ENCODE measurements at places on chromosomes 5 and 9. TPM values are rescaled to one million over a fixed set of nuclear protein-coding genes. Genes with fewer than 3 reads are reported as not detected.
A peak's percentile ranks its signal among the peaks of the same experiment; 100 is the strongest.

The TCF7 gene
- total RNA-seq: 42.2 TPM

The TAF11L10 gene
- total RNA-seq: not detected

The PRLR gene
- total RNA-seq: not detected

The PGM5 gene
- not detected for total RNA-seq

The INSL6 gene
- total RNA-seq: not detected

The LVRN gene
- 1.9 TPM for total RNA-seq

The LCN12 gene
- 0.54 TPM for total RNA-seq

The NPR2 gene
- 11.1 TPM for total RNA-seq

The TICAM2 gene
- 3.6 TPM for total RNA-seq

The INPP5E gene
- total RNA-seq: 14.2 TPM

The TRIP13 gene
- total RNA-seq: 18.3 TPM

The URM1 gene
- total RNA-seq: 41.4 TPM

The GMCL2 gene
- total RNA-seq: not detected

The FABP6 gene
- 0.87 TPM for total RNA-seq

The ADAMTS2 gene
- not detected for total RNA-seq

DNA sequence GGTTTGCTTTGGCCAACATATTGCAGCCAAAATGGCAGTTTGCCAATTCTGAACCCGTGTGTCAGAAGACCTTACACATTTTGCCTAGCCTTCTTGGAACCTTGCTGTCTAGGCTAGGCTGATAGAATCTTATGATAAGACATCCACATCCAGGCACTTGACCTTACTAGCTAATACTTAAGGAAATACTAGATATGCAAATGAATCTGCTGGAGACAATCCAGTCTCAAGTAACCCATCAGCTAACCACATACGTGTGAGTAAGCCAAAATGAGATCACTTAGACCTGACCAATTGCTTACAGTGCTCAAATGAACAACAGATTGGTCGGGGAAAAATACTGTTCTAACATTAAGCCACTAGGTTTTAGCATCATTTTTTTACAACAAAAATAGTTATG, 1504.6 kb upstream of the CDH9 start:
- no peak for ATAC-seq

- no peak for ATAC-seq
Observed at GRCh38 chr9:80649001-80649420, 1040.3 kb downstream of the TLE1 start.

DNA sequence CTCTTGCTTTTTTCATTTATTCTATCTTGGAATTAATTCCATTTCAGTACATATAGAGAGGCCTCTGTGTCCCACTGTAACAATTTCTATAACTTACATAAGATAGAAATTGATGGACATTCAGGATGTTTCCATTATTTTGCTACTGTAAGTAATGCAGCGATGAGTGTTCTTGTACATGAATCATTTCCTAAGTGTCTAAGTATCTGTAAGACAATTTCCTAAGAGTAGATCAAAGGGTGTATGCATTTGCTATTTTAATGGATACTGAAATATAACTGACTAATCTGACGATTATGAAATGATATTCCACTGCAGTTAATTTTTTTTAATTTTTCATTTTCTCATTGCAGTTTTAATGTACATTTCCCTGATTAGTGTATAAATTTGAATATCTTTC, 23.0 kb upstream of the RBM22 start:
- ATAC-seq: no peak

DNA sequence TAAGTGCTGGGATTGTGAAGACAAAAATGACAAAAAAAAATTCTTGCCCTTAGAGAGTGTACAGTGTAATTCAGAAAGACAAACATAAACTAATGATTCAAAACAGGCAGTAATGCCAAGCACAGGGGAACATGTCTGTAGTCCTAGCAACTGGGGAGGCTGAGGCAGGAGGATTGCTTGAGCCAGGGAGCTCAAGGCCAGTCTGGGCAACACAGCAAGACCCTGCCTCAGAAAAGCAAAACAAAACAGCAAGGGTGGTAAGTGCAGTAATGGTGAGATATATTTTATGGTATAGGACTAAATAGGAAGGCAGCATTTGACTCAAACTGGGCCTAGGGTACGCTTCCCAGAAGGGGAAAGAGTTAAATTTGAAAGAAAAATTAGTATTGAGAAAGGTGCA, 18.9 kb downstream of the FREM1 start:
- no peak for ATAC-seq

- ATAC-seq: no peak
Observed at GRCh38 chr5:137097203-137097602, 401.9 kb downstream of the SPOCK1 start.

GRCh38 chr9:104903609-104904008, 24.3 kb downstream of the ABCA1 start:
- ATAC-seq: no peak

DNA sequence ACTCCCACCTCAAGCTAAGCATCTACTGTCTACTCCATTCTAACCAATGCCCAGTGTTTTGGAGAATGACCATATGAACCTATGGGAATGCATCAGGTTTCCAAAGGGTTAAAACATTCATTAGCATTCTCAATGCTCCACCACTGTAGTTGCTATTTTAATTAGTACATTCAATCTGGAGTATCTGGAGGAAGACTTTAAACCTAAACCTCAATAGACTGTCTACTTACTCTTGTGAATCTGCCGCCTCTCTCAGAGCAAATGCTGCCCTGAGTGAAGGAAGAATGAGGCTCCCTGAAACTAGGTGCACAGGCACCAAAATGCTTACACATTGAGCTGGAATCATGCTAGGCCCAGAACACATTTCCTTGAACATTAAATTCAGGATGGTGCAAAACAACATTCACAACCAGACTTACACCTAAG, 2.0 kb downstream of the ENC1 start:
- ATAC-seq: no peak

- ATAC-seq: no peak
Observed at GRCh38 chr9:99387431-99387830, 165.3 kb downstream of the SEC61B start.

DNA sequence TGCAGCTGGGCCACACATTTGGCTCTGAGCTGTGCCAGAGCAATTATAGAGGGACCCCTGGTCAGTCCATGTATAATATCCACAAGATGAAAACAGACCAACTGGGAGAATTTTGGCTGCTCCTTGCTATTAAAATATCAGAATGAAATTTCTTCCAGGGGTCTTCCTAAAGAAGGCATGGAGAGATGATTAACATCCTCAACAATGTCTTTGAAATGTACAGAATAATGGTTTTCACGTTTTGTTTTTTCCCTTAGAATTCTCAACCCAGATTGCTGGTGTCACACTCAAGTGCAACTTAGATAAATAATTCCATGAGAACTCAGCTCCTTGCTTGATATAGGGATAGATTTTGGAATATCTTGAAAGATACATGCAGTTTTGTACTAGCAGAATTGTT, 148.3 kb upstream of the SLC24A2 start:
- ATAC-seq: no peak

DNA sequence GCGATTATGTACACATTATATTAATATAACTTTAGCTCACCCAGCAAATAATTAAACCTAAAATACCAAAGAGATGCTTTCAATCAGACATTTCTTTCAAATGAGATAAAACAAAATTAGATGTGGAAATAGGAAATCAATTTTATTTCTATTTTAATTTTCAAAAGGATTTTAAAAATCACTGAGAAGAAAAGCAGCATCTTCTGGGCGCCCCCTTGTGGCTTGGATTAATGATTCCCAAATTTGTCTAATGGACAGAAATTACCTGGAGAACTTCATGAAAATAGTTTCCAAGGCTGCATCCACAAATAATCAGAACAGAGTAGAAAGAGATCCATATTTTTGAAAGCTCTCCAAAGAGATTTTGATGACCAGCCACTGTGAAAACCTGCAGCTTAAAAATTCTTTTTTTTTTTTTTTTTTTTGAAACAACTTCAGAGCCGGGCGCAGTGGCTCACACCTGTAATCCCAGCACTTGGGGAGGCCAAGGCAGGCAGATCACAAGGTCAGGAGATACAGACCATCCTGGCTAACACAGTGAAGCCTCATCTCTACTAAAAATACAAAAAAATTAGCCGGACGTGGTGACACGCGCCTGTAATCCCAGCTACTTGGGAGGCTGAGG, 50.9 kb upstream of the CEMIP2 start:
- ATAC-seq: no peak

- ATAC-seq: no peak
Observed at GRCh38 chr9:117409321-117409720, 5.5 kb downstream of the ASTN2 start.

- ATAC-seq: peak; percentile 37
Observed at GRCh38 chr9:7118633-7119032, 360.9 kb downstream of the KDM4C start.

DNA sequence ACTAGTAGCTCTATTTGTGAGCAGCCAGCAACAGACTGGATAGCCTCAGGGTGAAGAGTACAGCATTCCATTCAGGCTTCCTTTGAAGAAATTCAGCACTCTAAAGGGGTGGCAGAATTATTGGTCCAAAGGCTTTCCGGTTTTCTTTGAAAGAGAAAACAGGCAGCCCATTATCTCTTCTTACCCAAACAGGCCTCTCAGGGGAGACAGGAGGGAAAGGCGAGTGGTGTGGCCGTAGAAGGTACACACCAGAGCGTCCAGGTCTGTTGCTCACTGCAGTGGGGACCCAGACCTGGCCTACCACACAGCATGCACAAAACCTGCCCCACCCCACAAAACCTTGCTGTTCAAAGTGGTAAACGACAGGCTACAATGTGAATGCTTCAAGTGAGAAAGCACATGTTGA, 83.3 kb downstream of the ZNF608 start:
- no peak for ATAC-seq

- ATAC-seq: no peak
Observed at GRCh38 chr9:25964239-25964638, 286.0 kb upstream of the TUSC1 start.

GRCh38 chr9:116154976-116155697, 1.5 kb downstream of the PAPPA start:
- no peak for ATAC-seq

DNA sequence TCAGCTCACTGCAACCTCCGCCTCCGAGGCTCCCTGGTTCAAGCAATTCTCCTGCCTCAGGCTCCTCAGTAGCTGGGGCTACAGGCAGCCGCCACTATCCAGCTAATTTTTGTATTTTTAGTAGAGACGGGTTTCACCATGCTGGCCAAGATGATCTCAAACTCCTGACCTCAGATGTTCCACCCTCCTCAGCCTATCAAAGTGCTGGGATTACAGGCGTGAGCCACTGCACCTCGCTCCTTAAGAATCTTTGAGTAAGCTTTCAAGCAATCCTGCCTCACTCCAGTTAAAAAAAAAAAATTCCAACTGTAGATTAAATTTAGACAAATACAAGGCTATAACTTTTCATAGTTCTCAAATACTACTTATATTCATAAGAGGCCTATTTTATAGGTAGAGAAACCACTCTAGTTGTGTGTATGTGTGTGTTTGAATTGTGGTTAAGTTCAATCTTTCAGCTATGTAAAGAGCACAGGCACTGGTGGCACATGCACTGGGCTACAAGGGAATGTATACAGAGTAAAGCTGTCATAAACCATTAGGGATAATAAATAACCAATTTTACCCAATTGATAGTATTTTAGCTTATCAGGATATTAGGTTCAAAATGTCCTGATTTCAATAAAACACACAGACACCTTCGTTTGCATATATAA, 50.6 kb upstream of the RAPGEF6 start:
- no peak for ATAC-seq

GRCh38 chr5:39998518-39998917, 573.7 kb upstream of the DAB2 start:
- no peak for ATAC-seq

GRCh38 chr9:16571127-16571802, 299.2 kb downstream of the BNC2 start:
- ATAC-seq: no peak

GRCh38 chr5:131375351-131375750, 111.5 kb downstream of the CDC42SE2 start:
- peak; percentile 17 for ATAC-seq

DNA sequence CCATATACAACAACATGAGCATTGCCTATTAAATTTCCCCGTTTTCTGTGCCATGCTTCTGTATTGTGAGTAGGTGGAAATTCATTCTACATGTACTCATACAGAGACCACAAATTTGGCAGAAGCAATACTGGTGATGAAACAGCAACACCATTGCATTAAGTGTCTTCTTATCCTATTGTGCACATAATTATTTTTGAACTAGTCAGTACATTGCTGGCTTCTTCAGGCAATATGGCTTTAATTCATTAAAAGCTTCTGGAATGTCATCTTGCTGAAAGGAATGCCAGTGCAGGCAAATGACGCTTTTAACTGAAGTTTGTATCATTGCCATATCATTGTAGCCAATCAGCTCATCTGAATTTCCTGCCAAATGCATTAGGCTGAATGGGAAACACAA, 82.6 kb downstream of the KIAA1958 start:
- peak; percentile 28 for ATAC-seq

- ATAC-seq: no peak
Observed at GRCh38 chr5:109612278-109612905, 77.3 kb upstream of the MAN2A1 start.

DNA sequence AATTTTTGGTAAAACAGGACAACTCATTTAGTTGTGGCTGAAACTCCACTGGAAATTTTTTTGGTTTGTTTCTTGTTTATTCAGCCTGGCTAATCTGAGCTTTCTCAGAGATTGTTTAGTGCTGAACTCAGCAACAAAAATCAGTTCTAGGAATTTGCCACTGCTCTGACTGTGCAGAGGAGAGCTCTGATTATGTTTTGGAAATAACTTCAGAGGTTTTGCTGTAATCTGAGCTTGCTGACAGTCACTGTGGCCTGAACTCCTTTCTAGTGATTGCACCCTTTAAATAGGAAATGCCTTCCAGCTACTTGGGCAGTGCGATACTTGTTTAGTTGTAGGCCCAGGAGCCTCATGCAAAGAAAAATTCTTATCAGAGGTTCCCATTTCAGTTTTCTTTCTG, 60.2 kb downstream of the OSTF1 start:
- peak; percentile 65 for ATAC-seq

- no peak for ATAC-seq
Observed at GRCh38 chr5:90406466-90406865, 3.1 kb downstream of the CETN3 start.

- peak; percentile 98 for ATAC-seq
Observed at GRCh38 chr5:39015743-39016586, 58.2 kb downstream of the RICTOR start.

DNA sequence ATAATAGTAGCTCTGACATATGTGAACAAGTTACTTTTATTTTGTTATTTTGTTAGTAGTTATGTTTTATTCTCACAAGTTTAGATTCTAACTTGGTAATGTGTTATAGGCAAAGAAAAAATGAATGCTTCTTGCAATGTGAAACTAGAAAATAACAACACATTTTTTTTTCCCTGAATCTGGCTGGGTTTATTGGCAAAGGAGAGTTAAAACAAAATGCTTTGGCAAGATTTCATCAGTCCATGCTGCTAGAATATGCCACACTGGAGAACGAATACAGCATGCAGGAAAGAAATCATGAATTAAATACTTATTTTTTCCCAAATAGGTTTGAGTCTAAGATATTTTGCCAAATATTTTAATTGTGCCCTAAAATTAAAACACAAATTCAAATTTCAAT, 1048.1 kb upstream of the ACO1 start:
- no peak for ATAC-seq
